ENCODE measurements at places on chromosomes 7 and 10. TPM values are rescaled to one million over a fixed set of nuclear protein-coding genes. Genes with fewer than 3 reads are reported as not detected.

DNA sequence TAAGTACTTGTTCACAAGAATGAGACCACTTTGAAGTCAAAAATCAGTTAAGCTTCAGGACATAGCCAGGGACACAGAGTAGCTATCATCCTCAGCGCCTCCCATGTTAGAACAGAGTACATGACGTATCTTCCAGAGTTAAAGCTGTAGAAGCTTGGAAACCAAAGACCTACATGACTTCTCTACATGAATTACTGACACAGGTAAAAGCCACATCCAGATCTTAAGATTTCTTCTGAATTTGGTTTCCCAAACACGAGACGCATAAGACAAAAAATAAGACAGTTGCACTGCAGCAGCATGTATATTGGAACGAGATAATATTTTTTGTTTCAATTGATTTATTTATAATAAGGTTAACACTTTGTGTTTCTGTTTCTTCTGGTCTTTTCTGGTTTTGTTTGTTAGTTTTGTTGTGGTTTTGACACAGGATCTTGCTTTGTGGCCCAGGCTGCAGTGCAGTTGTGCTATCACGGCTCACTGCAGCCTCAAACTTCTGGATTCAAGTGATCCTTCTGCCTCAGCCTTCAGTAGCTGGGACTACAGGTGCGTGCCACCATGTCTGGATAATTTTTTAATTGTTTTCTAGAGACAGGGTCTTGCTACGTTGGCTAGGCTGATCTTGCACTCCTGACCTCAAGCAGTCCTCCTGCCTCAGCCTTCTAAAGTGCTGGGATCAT, 10.2 kb upstream of the EPC1 start:
- no peaks in the 10 kb centered on the region for H3K36me3 ChIP-seq
- H3K27ac ChIP-seq = peak overlapping the region; percentile 26
- H3K4me1 ChIP-seq = peaks cover 51% of the 10 kb centered on the region
- peak overlapping the region; percentile 58 for H3K4me3 ChIP-seq

Gene INA
- total RNA-seq = 0.14 TPM

Gene OPALIN
- not detected for total RNA-seq

DNA sequence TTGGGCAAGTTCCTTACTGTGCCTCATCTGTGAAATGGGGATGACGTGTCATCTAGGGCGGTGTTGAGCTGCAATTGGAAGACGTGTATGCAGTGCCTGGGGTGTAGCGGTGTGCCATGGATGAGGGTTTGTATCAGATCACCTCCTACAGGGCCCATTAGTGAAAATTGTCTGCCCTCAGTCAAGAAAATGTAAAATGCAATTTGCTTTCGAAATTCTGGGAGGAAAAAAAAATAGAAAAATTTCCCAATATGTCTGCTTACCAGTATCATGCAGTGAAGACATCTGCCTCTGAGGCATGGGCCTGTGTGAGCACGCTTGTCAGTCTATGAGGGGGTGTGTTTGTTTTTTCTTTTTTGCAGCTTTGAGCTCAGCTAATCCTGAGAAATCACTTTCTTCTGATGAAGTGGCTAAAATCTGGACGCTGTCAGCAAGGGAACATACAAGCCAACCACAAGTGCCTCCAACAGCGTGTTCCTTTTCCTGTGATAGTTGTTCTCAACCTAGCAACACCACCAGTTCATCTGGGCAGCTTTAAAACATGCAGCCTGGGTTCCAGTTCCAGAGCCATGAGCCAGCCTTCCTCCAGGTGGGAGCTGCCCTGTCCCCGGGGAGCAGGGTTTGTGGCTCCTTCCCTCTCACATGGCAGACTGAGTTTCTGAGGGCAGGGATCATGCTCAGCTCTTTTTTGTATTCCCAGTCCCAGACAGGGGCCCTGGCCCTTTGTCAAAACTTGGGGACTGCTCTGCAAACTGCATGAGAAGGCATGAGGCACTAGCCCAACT, 10.3 kb downstream of the FAM241B start:
- no peak for DNase-seq
- peaks cover 13% of the 10 kb centered on the region for H3K27me3 ChIP-seq
- H3K36me3 ChIP-seq = no peaks in the 10 kb centered on the region

DNA sequence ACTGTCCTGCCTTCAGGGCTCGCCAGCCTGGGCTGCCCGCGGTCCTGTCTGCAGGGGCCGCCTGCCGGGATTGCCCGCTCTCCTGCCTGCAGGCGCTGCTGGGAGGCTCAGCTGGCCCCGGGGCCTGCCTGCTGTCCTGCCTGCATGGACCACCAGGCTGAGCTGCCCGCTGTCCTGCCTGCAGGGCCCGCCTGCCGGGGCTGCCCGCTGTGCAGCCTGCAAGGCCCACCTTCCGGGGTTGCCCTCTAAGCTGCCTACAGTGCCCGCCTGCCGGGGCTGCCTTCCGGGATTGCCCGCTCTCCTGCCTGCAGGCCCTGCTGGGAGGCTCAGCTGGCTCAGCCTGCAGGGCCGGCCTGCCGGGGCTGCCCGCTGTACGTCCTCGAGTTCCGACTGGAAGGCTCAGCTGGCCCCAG, 164.4 kb downstream of the GLRX3 start:
- peak overlapping the region; percentile 81 for H3K4me3 ChIP-seq
- no peak overlapping the region for H3K27ac ChIP-seq
- no peaks in the 10 kb centered on the region for H3K27me3 ChIP-seq
- DNase-seq = no peak

Gene SH2D4B
- total RNA-seq = 0.25 TPM

DNA sequence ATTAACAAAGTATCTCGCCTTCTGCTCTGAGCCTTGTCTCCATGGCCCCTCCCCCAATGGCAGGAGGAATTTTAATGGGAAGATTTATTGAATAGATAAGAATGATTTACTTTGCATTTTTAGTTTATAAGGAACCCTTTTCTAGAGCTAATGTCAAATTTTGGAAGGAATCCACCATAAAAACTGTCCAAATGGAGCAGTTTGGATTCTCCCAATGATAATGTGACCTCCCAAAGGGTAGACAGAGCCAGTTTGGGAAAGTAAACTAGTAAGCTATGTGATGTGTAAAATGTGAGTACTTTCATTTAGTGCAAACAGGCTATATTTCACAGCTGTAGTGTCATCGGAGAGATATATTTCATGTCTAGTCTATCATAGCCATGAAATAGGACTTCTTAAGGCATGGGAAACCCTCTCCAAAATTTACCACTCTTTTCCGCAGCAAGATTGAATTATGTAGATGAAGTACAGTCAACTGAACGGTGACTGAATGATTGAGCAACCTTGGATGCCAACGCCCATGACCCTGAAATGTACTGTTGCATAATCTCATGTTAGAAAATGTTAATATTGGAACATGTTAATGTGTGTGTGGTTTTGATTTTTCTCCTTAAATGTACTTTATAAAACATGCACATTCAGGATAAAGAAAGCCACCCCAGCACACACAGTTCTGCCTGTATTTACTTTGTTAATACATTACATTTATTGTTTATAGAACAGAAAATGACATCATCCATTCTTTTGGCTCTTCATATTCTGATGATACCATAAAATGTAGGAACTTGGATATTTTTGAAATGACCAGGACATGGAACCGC, 140.6 kb downstream of the NRP1 start:
- H3K36me3 ChIP-seq = no peaks in the 10 kb centered on the region
- no peak overlapping the region for H3K4me3 ChIP-seq
- peaks cover 25% of the 10 kb centered on the region for H3K27me3 ChIP-seq
- no peak overlapping the region for H3K27ac ChIP-seq
- no peaks in the 10 kb centered on the region for H3K4me1 ChIP-seq
- no peak for DNase-seq

Gene NEURL1
- 1.8 TPM for total RNA-seq

- DNase-seq = no peak
- no peak overlapping the region for H3K4me3 ChIP-seq
- H3K4me1 ChIP-seq = no peaks in the 10 kb centered on the region
- H3K27me3 ChIP-seq = no peaks in the 10 kb centered on the region
- no peak overlapping the region for H3K27ac ChIP-seq
Measured at GRCh38 chr10:90126256-90126595, 424.8 kb downstream of the KIF20B start.

Data from natural killer cell treated with Interleukin-12 subunit alpha and Interleukin-12 subunit beta and Interleukin-15 and Interleukin-18, amount 100 ng/mL, for 72 hours (primary cell).